ENCODE measurements at places on chromosomes 11 and 22.

DNA sequence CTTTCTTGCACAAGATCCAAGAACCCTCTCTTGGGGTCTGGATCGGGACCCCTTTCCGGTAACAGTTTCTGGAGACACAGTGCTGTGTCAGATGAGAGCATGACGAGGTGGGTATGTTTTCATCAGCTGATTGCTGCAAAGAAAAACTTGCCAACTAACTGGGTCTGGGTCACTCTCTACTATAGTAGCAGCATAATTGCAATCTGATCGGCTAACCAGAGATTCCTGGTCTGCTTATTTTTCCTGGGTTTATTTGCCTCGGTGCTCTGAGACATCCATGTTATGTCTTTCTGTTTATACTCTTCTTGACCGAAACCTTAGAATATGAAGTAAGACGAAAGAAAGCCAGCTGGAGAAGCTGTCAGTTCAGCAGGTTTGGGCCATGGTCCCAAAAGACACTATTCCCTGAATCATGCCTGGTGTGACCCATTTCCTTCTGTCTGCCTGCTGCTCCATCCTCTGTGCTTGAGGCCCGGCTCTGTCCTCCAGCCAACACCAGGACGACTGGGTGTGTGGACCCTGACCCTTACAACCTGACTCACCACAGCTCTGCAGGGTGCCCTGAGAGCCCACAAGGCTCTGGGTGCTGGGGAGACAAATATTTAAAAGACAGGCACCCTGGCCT lies 24.1 kb upstream of the CLMP start:
- DNase-seq, result peak; percentile 69

- no peak for DNase-seq
Measured at GRCh38 chr11:93524858-93525257, 18.3 kb downstream of the SMCO4 start.

DNA sequence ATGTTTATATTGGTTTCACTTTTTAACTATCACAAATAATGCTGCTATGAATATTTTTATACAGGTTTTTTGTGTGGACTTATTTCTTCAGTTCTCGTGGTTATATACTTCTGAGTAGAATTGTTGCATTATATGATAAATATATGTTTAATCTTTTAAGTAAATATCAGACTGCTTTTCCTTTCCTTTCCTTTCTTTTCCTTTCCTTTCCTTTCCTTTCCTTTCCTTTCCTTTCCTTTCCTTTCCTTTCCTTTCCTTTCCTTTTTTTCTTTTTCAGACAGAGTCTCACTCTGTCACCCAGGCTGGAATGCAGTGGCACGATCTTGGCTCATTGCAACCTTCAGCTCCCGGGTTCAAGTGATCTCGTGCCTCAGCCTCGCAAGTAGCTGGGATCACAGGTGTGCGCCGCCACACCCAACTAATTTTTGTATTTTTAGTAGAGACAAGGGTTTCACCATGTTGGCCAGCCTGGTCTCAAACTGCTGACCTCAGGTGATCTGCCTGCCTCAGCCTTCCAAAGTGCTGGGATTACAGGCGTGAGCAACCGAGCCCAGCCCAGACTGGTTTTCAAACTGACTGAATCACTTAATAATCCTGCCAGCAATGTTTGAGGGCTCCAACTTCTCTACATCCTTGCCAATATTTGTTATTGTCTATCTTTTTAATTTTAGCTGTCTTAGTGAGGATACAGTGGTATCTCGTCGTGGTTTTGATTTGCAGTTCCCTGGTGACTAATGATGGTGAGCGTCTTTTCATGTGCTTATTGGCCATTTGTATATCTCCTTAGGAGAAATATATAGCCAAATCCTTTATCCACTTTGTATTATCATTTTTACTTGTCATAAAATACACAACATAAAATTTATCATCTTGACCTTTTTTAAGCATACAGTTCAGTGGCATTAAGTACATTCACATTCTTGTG lies 21.9 kb downstream of the HTR3B start:
- DNase-seq, result no peak

- DNase-seq, result peak; percentile 18
Measured at GRCh38 chr11:20026629-20027555, 133.4 kb downstream of the DBX1 start.

DNA sequence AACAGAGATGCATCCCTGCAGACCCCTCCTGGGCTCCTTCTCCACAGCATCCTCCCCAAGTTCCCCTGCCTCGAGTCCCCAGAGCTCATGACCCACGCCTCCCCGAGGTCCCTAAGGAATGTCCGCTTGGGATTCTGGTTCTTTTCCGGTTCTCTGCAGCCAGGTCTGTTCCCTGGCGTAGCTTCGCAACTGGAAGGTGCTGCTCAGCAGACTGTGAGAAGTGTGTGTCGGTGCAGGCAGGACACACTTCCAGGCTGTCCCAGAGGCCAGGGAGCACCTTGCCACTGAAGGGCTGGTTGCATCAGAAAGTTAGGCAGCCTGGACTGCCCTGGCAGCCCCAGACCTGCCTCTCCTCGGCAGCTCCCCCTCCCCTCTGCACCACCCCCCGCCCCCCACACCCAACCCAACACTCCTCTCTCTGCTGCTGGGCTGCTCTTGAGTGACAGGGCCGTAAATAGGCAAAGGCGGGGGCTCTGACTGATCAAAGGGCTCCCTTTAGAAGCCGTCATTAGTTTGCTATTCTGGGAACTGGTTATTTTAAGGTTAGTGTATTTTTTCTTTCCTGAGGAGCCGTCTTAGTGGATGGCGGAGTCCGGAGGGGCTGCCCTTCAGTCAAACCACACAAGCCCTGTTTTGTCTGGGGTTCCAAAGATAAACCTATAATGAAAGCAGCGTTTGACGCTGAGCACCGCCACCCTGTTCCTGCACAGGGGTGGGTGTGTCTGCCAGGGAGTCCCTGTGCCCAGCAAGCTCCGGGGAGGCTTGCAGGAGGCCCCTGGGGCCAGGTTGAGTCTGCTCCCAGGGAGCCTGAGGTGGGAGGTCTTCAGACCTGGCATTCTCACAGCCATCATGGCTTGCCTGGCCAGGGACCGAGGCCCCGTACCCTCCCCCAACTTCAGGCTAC lies 88.6 kb upstream of the KCNQ1OT1 start:
- DNase-seq, result peak; percentile 74

Measured in large intestine (tissue), 12 donors.